ENCODE measurements at places on chromosomes 6 and 20. TPM values are rescaled to one million over a fixed set of nuclear protein-coding genes. Genes with fewer than 3 reads are reported as not detected.

DNA sequence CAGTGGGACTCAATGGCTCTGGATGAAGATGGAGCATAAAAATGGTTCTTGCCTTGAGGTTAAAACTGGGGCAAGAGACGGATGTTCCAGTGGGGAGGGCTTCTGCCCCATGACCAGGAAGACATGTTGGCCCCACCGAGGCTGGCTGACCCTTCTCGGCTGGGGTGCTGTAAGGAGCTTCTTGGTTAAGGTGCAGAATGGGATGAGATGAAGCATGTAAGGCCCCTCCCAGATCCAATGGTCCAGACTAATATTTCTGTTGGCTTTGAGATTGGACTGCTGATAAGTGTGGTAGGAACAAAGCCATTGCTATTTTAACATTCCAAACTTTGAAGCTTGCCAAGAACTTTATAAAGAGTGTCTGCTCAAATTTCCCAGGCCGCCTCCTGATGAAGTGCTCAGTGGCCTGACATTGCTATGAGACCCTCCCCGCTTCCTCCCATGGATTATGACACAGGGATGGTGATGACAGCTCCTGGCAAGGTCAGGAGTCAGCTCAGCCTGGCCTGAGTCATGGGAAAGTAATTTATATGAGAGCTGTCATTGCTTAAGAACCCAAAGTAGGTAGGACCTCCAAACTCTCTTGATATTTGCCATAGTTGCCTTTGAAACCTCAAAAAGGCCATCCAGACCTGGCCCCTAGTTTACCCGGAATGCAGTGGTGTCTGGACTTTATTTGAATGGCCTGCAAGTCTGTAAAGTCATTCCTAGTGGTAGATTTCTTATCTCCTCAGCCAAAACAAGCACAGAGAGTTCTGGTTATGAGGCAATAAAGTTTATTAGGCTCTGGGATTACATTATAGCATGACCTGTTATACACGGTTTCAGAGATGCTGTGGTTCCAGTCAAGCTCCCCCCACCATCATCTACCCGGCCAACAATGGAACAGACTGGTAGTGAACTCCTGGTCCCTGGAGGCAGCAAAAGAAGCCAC, 55.2 kb downstream of the TGM2 start:
- no peak for DNase-seq

DNA sequence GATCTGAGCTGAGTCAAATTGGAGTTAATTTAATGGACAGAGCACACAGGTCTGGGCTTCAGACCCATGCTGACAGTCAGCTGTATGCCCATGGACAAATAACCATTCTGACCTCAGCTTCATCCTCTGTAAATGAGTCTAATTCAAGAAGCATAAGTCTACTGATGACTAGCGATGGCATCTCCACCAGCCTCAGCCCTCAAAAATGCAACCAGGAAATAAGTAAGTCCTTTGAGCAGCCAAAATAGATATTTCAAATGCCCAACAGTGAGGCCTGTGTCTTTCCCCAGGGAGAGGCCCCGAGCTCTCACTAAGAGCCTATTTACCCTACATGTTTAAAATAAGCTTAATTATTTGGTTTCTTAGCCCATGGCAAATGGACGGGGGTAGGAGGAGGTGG, 114.2 kb upstream of the MTHFD1L start:
- DNase-seq, result no peak

- no peak for DNase-seq
These were observed 19.9 kb upstream of the PREX1 start for GRCh38 chr20:48847498-48848205.

DNA sequence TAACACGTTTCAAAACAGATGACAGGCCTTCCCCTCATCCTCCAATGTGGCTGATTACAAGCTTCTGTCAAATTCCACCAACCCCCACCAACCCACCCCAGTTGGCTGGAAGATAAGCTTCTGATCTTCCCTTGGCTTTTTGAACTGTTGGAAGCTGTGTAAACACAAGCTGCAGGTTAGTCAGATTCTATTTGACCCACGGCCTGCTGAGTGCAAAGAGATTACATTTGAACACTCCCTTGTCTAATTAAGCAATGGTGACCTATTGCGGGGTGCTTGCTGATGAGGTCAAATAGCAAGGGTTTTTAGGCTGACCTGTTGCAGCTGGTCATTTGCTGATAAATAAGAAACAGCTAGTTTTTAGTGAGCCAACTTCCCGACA, 379.7 kb downstream of the BMP2 start:
- no peak for DNase-seq

GRCh38 chr20:49313283-49313682, 35.4 kb upstream of the ZNFX1 start:
- no peak for DNase-seq

- no peak for DNase-seq
These were observed 62.1 kb downstream of the NOL4L start for GRCh38 chr20:32522776-32523612.

- no peak for DNase-seq
These were observed 118.4 kb upstream of the SLC2A12 start for GRCh38 chr6:134170844-134171243.

Gene MUCL3
- not detected for total RNA-seq

Gene XKR7
- total RNA-seq, result not detected

DNA sequence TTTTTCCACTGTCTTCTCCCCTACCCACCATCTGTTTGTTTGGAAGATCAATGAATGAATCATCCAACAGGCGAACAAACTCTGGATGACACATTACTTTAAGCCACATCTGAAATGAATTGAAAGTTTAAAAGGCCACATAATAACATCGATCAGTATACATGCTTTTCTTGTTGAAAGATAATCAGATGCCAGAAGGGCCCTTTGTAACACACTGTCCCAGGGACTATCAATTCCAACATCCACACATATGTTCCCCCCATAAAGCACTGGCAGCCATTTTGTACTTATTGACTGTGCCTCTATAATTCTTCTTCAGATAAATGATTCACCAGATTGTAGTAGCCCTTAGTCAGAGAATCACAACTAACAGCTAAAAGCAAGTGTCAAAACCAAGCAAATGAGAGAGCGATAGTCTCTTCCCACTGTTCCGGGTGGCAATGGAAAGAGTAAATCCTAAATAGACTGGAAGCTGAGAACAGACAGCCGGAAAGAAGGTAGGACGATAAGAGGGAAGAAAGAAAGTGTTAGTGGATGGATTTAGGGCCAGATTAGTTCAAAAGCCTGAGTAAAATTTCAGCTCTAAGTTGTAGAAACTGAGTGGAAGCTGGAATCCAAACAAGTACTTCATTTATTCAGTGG, 184.9 kb upstream of the TENT5A start:
- no peak for DNase-seq

- DNase-seq, result peak; percentile 60
These were observed 42.9 kb downstream of the BCAS4 start for GRCh38 chr20:50837532-50838321.

DNA sequence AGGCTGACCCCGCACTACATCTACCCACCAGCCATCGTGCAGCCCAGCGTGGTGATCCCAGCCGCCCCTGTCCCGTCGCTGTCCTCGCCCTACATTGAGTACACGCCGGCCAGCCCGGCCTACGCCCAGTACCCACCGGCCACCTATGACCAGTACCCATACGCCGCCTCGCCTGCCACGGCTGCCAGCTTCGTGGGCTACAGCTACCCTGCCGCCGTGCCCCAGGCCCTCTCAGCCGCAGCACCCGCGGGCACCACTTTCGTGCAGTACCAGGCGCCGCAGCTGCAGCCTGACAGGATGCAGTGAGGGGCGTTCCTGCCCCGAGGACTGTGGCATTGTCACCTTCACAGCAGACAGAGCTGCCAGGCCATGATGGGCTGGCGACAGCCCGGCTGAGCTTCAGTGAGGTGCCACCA, 16.4 kb downstream of the RBM38 start:
- no peak for DNase-seq

Gene HSD17B8
- 58.0 TPM for total RNA-seq

Gene EDN1
- total RNA-seq, result 5.8 TPM

DNA sequence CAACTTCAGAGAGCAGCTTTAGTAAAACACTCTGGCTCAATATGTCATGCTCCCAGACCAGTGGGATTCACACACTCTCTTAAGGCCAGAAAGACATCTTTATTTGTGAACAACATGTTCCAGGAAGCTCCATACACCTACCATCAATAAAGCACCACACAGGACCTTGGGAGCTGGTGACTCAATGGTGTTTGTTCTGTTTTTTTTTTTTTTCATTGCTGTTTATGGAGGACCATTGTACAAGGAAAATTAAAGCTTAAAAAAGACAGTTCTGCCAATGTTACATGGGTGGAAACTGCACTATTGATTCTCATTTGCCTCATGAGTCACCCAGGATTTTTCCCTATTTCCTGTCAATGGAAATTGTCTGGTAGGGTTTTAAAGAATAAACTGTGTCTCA, 36.3 kb upstream of the TENT5A start:
- DNase-seq, result no peak

DNA sequence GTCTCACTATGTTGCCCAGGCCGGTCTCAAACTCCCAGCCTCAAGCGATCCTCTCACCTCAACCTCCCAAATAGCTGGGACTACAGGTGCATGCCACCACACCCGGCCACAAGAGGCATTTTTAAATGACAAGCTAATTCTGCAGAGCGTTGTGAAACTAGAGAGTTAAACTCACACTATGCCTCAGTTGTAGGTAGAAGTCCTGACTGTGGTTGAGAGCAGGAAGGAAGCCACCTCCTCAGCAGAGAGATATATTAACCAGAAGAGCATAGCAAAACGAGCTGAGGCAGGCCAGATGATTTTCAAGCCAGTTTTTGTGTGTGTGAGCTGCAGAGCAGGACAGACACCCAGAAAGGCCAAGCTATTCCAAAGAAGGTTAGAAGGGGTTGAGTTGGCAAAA, 150.3 kb downstream of the MBOAT1 start:
- no peak for DNase-seq

Gene LY6G5C
- total RNA-seq, result not detected

GRCh38 chr6:8549074-8549790, 113.9 kb upstream of the SLC35B3 start:
- no peak for DNase-seq

DNA sequence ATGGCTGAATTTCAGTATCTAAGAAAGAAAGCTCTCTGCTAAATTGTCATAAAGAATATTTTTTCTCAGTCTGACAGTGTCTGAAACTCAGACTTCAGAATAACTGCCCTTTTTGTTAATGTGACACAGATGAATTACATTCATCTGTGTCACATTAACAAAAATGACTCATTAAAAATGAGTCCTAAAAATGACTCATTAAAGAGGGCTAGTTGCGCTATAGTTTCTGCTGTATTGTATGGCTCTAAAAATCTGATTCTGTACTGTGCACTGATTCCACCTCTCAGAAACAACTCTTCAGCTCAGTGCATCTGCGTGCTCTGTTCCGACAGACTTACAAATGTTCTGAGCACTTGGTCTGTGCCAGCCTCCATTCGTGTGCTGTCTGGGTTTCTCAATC, 15.0 kb downstream of the RNF114 start:
- DNase-seq, result no peak

DNA sequence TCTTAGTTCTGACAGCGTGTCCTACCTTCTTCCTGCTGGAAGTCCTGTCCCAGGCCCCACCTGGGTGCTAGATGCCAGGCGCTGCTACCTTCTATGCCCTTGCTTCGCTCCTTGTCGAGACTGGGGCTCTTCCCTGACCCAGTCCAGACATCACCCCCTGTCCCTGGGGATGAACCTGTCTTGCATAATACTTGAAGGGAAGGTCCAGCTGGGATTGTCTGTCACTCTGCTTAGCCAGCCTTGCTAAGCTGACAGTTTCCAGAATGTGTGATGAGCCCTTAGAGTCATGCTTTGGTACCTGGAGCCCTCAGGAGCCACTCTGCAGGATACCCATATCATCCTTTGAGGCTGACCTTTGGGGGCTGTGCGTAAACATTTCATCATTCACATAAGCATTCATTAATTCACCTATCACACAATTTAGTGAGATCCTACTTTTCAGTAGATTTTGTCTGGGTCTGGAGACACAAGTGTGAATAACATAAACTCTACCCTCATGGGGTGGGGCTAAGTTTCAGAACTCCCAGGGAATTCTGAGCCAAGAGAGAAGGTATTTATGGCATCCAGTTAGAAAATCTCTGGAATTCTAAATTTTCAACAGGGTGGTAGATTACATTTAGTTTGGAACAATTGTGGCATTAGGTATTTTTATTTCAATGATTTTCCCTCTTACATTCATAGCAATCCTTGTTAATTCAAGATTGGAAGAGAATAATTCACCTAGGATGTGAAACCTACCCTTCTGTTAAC, 151.1 kb upstream of the HDAC2 start:
- no peak for DNase-seq

- no peak for DNase-seq
These were observed 29.9 kb upstream of the SAMD3 start for GRCh38 chr6:130252527-130253237.

Gene WDR46
- total RNA-seq, result 35.3 TPM

DNA sequence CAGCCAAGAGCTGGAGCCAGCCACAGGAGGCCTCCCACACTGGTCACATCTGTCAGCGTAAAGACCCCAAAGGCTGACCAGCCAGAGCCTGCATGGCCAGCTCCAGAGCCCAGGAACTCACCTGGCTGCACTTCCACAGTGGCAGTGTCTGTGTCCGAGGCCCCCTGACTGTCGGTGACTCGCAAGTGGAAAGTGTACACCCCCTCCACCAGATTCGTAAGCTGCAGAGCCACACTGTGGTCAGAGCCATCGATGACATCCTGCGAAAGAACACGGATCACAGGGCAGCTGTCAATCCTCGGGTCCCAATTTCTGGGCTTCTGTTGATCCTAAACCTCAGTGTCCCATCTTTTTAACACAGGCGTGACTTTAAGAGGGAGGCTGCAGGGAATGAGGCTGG, 69.3 kb downstream of the ALDH5A1 start:
- DNase-seq, result no peak

DNA sequence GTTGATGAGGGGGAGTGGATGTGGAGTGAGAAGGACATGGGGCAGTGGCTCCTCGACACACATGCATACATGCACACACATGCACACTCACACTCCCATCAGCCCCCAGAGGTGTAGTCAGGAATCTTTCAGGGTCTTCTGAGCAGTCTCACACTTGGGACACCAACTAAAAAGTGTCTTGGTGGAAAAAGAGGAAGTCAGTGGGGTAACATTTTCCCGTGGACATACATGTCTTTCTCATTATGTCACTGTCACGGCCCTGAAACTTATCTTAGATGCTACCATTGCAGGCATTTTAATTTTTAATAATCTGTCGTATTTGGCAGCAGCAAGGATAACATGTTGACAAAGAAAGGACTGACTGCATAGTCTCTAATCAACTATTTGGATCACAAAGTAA, 261.1 kb downstream of the ADGRG6 start:
- no peak for DNase-seq

DNA sequence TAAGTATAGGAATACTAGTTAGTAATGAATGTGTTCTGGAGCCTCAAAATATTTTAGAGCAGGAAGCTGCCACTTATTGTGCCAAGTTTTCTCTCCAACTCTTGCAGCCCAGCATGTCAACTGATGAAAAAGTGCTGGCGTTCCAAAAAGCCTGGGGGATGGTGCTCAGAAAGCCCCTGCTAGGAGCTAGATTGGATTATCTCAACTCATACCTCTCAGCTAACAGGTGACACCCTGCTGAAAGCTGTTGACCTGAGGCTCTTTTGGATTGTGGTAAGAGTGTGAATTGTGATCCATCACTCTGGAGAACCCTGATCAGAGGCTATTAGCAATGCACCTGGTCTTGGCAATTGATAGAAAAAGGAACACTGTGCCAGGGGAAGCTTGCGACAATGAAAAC, 580.4 kb downstream of the EYS start:
- no peak for DNase-seq

Gene MYO6
- total RNA-seq, result 65.2 TPM

Gene ADGRF1
- total RNA-seq, result not detected

Gene ZNF831
- total RNA-seq, result 1.7 TPM

Gene OR2H2
- not detected for total RNA-seq
